AG04449 (cell line): ENCODE measurements at places on chromosomes 6 and 20.

DNA sequence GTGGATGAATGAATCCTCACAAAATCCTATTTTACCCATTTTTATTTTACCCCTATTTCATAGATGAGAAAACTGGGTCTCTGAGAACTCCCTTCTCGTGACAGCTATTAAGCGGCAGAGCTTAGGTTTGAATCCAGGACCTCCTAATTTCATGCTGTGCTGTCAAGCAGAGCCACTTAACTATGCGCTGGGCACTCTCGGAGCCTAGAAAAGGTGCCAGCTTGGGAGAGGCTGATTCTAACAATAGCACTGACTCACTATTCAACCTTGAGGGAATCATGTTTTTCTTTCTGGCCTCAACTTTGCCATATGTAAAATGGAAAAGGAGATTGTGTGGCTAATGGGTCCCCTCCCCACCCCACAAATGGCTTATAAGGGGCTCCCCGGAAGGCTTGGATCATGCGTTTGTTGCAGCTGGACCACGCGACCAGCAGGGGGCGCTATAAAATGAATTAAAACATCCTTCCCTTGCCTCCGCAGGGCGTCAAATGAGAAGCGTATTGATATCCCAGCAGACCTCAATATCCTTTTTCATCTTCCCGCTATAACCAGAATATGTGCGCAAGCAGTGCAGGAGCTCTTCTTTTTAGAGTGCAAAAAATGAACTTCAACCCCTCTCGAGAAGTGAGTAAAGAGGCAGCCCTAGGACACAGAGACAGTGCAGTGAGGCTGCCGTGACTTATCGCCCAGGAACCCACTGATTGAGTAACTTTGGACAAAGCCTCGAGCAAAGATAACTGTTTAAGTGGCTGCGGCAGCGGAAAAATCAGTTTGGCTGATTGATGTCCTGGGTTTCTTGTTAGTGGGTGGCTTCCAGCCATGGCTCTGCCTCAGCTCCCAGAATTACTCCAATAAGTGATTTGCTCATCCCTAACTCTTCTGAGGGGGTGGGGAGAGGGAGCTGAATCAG is 12.8 kb upstream of the PDYN start:
- DNase-seq: no peak

- DNase-seq: no peak
Observed at GRCh38 chr20:4844751-4845465, 123.2 kb downstream of the PRND start.

GRCh38 chr6:40349901-40350746 is 237.0 kb downstream of the LRFN2 start:
- no peak for DNase-seq

GRCh38 chr6:125507987-125508655 is 206.4 kb upstream of the HDDC2 start:
- no peak for DNase-seq

GRCh38 chr6:151154418-151154817 is 85.3 kb upstream of the AKAP12 start:
- DNase-seq: no peak

DNA sequence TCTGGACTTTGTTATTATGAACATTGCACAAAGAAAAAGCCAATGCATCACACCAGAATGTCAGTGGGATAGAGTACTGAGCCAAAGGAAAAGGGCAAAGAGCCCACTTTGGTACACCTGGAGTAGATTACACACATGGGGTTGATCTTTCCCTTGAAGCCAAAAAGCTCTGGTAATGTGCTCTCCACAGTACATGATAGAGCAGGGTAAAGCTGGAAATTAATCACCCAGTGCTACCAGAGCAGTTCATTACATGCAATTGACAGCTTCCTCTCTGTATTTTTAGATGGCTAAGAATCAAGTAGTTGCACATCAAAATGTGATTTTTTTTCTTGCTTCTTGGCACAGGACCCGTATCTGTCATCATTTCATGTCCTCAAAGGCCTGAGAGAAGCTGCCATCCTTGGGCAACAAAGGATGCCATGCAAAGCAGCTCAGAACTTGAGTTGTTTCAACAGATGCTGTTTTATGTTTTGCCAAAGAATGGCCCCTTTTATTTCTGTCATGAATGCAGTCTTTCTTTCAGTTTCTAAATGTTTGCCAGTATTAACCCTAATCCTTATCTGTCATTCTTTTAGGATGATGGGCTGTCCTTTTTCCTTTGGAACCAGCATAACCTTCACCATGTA is 88.1 kb downstream of the HDGFL1 start:
- DNase-seq: no peak

DNA sequence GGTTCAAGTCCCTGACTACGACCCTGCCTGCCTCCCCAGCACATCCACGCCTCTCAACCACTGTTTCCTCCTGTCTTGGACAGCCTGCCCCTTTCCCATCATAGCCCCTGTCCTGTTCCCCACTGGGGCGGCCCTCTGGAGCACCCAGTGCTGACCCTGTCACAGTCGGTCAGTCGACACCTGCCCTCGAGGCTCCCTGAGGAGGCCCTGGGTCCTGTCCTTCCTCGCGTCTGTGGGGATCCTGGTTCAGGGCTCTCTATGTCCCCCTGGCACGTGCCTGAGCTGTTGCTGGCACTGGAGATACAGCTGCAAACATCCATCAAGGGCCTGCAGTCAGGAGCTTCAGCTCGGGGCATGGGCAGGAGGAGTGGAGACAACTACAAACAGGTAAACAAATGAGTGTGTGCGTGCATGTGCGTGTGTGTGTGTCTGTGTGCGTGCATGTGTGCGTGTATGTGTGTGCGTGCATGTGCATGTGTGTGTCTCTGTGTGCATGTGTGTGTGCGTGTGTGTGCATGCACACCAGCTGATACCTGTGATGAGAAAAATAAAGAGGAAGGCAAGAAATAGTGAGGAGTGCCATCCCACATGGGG is 132.8 kb downstream of the PHACTR3 start:
- no peak for DNase-seq

DNA sequence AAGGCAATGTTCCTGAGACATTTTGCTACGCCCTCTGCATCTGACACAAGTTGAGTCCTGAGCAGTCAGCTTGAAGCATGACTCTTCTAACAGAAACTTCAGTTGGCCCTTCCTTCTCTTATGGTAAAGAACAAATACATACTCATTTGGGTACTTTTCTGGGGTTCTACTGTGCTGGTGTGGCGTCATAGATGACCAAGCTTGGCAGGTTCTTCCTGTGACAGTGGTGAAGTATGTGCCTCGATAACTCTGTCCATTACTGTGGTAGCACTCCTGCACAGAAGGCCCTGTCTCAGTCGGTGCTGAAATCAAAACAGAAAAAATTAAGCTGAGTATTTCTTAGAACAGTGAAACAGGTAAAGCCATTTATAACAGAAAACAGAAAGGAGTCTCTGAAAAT is 152.5 kb downstream of the SLC22A3 start:
- no peak for DNase-seq

DNA sequence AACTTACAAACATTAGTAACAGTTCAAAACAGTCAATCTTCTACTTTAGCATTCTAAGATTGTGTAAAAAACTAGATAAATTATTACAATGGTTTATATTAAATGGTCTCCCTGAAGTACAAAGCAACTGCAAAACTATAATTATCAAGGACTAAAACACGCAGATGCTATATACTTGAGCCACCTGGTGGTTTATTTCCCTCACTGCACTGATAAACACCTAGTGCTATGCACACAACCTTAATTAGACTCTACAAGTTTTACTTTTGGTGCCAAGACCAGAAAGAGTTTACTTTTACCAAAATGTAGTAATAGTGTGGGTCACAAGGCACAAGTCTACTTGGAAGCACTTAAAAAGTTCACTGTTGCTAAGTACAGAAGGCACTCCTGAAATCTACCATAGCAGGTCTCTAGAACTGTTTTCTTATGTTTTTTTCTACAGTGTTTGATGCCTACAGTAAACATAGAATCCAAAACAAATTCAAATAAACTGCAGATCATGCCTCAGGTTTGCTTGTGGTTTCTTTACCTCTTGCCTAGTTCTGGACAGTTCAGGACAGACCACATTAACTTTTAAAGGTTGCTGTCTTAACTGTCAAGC is 49.2 kb downstream of the GMDS start:
- DNase-seq: no peak

DNA sequence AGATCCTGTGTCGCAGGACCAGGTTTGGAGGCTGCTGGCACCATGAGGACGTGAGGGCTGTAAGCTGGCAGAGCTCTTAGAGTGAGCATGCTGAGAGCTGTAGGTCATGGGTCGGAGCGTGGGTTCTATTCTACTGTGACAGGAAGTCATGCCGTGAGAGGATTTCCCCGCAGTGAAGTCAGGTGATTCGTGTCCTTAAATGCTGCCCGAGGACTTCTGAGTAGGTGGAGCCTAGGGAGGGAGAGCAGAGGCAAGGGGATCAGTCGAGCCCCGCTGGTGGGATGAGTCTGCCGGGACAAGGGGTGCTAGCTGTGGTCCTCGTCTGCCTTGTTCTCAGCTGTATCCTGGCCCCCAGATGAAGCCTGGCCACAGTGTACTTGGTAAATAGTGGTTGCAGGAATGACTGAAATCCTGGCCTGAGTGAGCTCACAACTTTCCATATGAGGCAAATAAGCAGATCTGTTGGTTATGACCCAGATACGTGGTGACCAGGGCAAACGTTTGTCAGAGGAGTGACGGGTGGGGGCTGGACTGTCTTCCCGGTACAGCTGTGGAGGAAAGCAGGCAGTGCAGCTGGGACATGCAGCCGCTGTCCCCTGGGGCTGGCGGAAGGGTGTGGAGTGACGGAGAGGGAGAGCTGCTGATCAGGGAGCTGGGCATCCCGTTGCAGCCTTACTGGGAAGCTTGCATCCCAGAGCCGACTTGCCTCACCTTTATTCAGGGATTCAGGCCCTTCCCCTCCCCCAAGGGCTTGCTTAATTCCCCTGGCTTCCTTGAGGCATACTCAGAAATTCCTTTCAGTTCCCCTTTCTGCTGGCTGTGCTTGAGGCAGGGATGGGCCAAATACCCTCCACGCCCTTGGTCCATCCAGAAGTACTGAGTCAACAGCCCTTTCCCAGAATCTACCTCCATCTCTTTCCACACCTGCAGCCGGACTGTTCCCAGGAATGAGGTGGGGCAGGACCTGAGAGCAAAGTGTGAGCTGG is 250.9 kb upstream of the RREB1 start:
- DNase-seq: no peak

GRCh38 chr6:105526225-105526872 is 123.5 kb upstream of the PREP start:
- no peak for DNase-seq

- DNase-seq: no peak
Observed at GRCh38 chr20:19456595-19457395, 244.4 kb downstream of the SLC24A3 start.

DNA sequence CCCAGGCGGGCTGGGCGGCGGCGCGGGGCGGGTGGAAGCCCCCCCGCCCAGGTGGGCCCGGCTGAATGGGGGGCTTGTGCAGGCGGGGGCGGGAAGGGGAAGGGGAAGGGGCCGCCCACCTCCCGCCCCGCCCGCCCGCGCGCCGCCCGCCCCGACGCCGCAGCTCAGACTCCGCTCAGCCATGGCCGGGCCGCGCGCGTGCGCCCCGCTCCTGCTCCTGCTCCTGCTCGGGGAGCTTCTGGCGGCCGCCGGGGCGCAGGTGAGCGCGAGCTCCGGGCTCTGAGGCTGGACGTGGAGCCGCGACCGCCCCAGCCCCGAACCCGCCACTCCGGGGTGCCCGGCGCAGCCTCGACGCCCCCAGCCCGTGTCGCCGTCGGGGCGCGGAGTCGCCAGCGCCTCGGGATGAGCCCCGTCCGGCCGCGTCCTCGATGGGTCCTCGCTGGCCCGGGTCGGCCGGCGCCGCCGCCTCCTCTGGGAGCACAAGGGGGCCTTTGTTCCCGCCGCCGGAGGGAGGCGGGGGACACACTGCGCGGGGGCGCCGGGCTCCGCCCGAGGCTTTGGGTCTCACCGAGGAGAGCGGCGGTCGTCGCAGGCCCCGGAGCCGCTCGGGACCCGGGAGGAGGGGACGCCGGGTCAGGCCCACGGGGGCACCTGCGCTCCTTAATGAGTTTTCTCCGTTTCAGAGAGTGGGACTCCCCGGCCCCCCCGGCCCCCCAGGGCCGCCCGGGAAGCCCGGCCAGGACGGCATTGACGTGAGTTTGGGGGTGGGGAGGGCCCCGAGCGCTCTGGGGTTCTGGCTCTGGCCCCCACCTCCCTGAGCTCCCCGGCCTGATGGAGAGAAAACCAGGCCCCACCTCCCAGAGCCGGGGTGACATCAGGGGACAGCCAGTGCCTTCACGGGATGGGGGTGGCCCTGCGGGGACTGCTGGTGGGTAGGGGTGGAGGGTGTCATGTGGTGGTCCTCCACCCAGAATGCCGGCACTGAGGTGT is at the start of gene COL9A3:
Gene COL9A3, plus strand, starts transcription at position 167 of the 990 bp plus-strand sequence. Its CDS starts 15 bp downstream, at position 182.
- DNase-seq: no peak

- no peak for DNase-seq
Observed at GRCh38 chr20:34445177-34446065, 70.8 kb upstream of the DYNLRB1 start.

- no peak for DNase-seq
Observed at GRCh38 chr20:10319855-10320254, 101.2 kb downstream of the SNAP25 start.

DNA sequence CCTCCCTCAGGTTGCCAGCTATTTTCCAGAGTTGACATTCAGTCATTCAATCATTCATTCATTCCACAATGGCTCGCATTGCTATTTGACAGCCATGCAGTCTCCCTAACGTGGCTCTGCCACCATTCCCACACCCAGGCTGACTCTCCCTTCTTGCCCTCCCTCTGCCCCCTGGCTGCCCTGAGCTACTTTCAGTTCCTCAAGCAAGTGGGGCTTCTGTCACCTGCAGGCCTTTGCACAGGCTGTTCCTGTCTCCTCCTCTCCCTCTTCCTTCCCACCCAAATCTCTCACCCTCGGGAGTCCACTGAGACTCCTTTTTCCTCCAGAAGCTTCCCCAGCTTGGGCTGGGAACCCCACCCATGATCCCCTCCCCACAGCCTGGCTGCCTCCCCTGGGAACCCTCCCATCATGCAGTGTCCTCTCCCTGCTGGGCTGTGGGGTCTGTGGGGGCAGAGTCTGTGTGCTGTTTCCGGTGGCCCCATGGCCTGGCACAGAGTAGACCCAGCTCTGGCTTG is 2.6 kb downstream of the PACSIN1 start:
- no peak for DNase-seq

GRCh38 chr20:49433333-49433732 is 49.1 kb downstream of the KCNB1 start:
- no peak for DNase-seq

- peak; percentile 36 for DNase-seq
Observed at GRCh38 chr6:4687989-4688947, 87.9 kb upstream of the CDYL start.

DNA sequence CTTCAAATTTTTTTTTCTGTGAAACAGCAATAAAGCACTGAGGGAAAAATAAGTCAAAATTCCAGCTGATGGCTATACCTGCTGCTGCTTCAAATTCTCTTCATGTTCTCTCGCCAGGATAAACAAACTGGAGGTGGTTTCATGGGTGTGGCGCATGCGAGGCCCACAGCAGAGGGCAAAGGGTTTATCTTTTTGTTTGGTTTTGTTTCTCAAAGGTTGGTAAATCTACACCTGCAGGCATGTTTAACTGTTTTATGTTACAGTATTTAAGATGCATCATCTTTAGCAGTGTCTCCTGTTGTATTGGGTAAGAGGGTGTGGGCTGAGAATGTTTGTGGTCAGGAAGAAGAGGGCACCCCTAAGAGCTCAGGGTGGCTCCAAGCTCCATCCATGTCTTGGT is 342.2 kb downstream of the CDH26 start:
- no peak for DNase-seq
